ENCODE measurements at places on chromosomes 7 and 10.

GRCh38 chr10:121106611-121107010 is 255.4 kb downstream of the WDR11 start:
- no peak for DNase-seq

- no peak for DNase-seq
Measured at GRCh38 chr10:78314651-78315050, 281.0 kb downstream of the RPS24 start.

GRCh38 chr10:34254596-34254995 is 560.5 kb downstream of the PARD3 start:
- no peak for DNase-seq

- no peak for DNase-seq
Measured at GRCh38 chr7:33986451-33986850, 81.1 kb downstream of the BMPER start.

- no peak for DNase-seq
Measured at GRCh38 chr10:28632584-28632945, 44.8 kb upstream of the BAMBI start.

DNA sequence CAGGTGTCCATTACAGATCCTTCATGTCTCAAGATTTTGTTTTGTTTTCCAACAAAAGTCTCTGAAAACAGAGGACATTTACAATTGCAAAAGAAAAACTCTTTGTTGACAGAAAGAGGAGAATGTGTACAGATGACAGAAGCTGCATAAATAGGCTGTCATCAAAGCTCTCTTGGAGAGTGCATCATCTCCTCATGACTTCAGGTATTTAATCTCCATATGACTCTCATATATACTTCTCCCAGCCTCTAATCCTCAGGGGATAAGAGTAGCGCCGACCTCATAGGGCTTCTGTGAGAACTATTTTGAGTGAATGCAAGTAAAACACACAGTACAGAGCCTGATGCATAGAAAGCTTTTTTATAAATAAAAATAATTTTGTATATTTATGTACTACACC is 48.1 kb upstream of the SEPTIN7 start:
- DNase-seq = no peak

- no peak for DNase-seq
Measured at GRCh38 chr7:128676665-128677064, 4.6 kb downstream of the GARIN1A start.

DNA sequence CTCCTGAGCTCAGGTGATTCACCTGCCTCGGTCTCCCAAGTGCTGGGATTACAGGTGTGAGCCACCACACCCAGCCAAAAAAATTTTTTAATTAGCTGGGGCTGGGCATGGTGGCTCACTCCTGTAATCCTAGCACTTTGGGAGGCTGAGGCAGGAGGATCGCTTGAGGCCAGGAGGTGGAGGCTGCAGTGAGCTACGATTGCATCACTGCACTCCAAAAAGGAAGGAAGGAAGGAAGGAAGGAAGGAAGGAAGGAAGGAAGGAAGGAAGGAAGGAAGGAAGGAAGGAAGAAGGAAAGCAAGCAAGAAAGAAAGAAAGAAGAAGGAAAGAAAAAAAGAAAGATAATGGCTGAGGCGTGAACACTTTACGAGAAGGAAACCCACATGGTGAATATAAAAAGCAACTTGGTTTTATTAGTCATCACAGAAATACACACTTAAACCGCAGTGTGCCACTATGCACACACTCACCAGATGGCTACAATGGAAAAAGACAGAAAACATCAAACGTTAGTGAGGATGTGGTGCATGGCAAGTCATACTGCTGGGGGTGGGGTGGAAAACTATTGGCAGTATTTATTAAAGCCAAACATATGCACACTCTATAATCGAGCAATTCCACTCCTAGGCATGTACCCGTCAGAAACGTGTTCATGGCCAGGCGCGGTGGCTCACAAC is 4.4 kb upstream of the CCL26 start:
- no peak for DNase-seq

- DNase-seq = no peak
Measured at GRCh38 chr7:47609803-47610452, 28.0 kb upstream of the TNS3 start.

DNA sequence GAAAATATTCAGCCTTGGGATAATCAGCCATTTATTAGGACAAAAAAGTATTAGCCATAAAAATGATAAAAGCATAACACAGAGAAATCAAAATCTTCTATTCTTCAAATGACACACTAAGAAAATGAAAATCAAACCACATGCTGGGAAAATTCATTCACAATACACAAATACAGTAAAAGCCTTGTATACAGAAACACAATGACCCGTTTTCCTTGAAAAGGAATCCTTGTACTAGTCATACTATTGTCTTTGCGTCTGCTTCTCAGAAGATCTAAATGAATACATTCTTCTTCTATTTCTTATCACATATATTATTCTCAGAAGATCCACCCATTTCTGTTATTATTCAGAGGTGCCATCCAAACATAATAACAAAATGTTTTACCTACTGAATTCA is 749.1 kb downstream of the CNTNAP2 start:
- DNase-seq = no peak

DNA sequence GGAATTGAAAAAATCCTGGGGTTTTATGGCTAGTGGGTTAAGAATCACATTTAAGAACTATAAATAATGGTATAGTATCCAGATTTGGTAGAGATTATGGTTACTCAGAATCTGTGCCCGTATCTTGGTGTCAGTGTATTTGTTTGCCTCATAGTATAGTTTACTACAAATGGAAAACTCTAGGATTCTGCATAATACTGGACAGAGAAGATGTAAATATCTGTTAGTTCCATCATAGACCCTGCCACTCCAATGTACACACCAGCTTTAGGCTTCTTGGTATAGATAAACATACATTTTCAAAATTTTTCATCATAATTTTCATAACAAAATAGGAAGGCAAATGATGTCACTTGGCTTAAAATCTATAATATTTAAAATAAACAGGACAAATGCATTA is 108.1 kb downstream of the CFTR start:
- DNase-seq = no peak

DNA sequence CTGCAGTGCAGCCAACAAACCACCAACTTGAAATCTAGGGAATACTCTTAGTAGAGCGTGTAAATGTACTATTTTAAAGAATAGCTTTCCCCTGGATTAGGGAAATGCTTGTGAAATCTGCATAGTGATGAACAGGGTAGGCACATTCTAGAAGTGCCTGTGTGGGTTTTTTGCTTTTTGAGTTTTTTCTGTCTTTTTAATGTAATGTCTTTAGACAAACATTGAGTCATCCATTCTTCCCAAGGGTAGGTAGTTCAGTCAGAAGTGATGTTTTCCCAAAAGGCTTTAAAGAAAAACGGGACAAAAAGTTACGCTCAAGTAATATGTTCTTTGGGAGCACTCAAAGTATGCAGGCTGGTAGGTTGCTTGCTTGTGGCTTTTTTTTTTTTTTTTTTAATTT is 130.0 kb downstream of the AUTS2 start:
- no peak for DNase-seq

- DNase-seq = no peak
Measured at GRCh38 chr10:484925-485661, 204.4 kb downstream of the DIP2C start.

- no peak for DNase-seq
Measured at GRCh38 chr10:14592566-14592965, 182.1 kb downstream of the FAM107B start.

DNA sequence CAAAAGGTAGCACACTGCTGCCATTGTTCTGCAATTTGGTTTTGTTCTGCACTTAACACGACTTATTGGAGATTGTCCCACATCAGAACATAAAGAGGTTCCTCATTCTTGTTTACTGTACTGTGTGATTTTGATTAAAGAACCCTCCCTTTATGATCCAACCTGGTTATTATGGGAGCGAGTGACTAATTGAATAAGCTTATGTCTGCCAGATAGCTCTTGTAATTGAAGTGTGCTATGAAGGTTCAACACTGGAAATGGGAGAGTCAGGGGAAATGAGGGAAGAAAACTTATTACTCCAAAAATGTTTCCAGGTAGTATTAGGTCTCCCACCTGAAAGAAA is 33.9 kb downstream of the CASP7 start:
- no peak for DNase-seq

- DNase-seq = peak; percentile 89
Measured at GRCh38 chr7:604001-604883, 84.6 kb upstream of the PDGFA start.

DNA sequence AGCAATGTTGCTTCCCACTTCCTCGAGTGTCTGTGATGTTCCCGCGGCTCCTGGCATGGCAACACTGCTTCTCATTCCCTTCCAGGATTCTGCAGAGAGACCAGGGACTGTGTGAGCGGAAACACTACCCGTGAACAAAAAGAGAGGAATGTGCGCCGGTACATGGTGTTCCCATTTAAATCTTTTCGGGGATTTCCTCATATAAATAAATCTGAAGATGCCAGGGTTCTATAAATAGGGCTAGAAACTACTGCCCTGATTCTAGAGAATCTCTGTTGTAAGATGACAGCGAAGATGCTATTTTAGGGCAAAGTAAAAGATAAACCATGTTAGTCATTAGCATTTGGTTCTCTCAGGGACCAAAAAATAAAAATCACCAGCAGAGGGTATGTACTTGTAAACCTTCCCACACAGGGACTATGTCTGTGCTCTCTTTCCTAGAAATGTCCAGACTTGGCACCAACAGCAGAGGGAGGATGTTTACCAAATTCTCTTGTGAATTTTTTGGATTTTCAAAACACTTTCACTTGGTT is 92.2 kb upstream of the DDC start:
- DNase-seq = no peak

DNA sequence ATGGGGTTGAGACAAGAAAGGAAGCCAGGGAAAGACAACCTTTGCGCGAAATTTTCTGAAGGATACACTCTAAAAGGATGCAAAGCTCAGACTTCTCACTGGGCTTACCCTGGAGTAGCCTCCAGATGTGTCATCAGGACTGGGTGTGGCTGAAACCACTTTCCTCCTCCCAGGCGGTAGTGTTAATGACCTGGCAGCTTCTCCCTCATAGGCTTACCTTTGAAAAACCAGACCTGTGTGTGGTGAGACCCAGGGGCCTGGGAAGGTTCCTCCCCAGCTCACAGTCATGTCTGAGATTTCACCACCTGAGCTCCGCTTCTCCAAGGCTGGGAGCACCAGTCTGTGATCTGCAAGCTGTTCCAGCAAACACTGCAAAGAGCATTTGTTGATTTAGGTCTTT is 93.7 kb downstream of the EPC1 start:
- DNase-seq = no peak

DNA sequence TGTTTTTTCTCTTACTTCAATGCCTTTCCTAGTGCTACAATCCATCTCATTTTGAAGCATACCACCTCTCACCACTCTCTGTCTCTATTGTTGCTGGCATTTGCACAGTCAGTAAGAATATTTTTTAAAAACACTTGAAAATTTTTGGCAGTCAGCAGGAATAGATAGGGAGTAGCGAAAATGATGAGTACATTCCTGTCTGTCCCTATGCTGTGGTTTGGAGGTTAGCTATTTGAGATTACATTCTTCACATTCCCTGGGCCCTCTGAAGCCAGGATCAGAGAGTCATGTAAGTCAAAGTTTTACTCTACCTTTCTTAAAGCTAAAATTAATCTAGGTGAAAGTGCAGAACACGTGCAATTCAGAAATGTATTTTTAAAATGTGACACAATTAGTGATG is 53.0 kb upstream of the MAGI2 start:
- DNase-seq = no peak

DNA sequence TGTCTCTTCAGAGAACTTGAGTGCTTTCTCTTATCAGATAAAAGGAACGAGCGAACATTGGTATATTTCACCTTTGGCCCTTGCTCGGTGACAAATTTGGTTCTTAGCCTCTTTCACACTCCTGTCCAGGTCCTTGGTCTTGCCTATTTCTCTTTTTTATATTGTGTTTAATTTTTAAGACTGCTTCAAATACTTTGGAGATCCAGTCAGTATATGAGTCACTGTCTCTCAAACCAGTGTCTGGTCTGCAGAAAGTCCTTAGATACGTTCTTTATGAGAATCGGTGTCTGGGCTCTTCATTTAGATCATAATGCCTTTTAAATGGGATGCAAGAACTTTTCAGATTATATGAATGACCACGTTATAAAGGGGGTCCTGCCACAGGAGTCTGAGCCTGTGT is 55.0 kb downstream of the PIK3AP1 start:
- DNase-seq = no peak

GRCh38 chr7:128059143-128059988 is 28.1 kb upstream of the LRRC4 start:
- DNase-seq = no peak

GRCh38 chr10:21280037-21280436 is 245.4 kb downstream of the SKIDA1 start:
- DNase-seq = no peak

DNA sequence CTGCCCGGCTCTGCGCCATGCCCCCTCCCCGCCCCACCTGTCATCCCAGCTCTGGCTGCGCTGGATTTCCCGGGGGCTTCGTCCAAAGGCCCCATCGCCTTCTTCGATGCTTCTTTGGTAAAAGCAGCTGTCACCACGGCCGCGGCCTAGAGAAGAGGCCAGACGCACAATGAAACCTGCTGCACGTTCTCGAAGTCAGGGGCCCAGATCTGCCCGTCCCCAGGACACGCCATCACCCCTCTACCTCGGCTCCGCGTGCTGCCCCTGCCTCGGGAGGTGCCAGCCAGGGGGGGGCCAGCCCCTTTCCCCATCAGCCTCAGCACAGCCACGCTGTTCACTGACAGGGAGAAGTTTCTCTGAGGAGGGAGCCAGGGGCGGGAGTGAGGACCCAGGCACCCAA is 6.8 kb downstream of the GIGYF1 start:
- DNase-seq = no peak

- no peak for DNase-seq
Measured at GRCh38 chr10:88100281-88100680, 236.9 kb downstream of the PTEN start.

DNA sequence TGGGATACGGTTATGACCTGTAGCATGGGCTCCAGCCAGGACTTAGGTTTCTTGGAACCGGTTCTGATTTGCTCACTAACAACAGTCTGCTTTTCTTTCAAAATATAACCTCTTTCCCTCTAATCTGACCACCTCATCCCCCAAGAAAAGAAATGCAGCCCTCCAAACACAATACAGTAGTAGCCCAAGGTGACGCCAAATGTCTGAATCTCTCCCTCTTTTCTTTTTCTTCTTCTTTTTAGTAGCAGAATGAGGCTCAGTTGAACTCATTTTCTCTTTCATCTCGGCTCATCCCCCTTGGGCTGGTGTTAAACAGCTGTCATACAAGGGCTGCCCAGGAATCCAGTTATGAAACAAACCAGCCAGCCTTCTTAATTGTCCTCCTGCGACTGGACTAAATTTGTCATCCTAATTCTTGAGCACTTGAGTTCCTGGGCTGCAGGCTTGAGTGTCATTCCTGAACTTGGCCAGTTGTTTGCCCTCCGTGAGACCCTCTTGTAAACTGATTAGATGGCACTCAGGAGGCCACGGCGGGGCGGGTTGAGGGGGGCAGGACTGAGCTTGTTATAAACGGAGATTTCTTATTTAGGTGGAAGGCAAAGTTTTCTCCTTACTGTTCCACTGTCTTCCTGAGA is 94.8 kb downstream of the SORCS3 start:
- no peak for DNase-seq

GRCh38 chr7:135601182-135601581 is 43.5 kb downstream of the NUP205 start:
- DNase-seq = no peak

- DNase-seq = no peak
Measured at GRCh38 chr7:80129785-80130184, 4.8 kb upstream of the GNAI1 start.

- DNase-seq = no peak
Measured at GRCh38 chr10:104018471-104018870, 51.5 kb downstream of the SLK start.
